ENCODE measurements at places on chromosomes 7 and 10. TPM values are rescaled to one million over a fixed set of nuclear protein-coding genes. Genes with fewer than 3 reads are reported as not detected.
A peak's percentile ranks its signal among the peaks of the same experiment; 100 is the strongest.

- no peak for DNase-seq
Measured at GRCh38 chr10:224571-224970, 89.3 kb downstream of the ZMYND11 start.

GRCh38 chr7:139034855-139035585 is 822 bp downstream of the ZC3HAV1L start:
- DNase-seq, result peak; percentile 89

- no peak for DNase-seq
Measured at GRCh38 chr10:129223363-129223762, 243.7 kb upstream of the MGMT start.

DNA sequence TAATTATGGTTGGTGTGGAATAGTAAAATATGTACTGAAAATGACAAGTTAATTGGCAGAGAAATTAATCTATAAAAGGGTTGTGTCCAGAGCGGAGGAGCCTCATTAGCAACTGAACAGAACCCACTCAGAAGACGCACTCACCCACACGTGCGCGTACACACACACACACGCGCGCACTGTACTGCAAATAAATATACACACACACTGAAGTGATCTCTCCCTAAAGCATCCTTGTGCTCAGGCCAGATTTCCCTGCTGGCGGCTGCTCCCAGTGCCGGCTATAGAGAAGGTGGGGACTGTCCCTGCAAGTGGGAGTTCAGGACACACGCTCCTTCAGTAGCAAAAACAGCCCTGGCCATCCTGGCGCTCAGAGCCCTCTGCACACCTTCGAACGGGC is 85.2 kb downstream of the CHST15 start:
- DNase-seq, result peak; percentile 22

DNA sequence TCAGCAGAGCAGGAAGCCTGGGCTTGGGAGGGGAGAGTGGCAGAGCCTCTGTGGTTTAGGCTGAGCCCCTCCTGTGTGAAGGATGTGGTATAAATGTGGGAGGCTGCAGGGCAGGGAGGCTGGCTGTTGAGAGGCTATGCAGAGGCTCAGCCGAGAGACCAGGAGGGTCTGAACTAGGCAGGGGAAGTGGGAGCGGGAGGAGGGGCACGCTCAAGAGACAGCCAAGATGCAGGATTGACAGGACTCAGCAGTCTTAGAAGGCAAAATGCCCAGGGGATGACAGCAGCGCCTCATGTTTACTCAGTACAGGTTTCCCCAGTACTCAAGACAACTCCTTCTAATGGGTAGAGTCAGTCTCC is 24.3 kb downstream of the BTBD16 start:
- DNase-seq, result no peak

Gene PRKCQ
- 0.35 TPM for total RNA-seq

Gene CRHR2
- 0.19 TPM for total RNA-seq

Gene SPDYE1
- total RNA-seq, result not detected

Gene TMEM196
- total RNA-seq, result 2.5 TPM
